ENCODE measurements at places on chromosomes 3 and 15.

DNA sequence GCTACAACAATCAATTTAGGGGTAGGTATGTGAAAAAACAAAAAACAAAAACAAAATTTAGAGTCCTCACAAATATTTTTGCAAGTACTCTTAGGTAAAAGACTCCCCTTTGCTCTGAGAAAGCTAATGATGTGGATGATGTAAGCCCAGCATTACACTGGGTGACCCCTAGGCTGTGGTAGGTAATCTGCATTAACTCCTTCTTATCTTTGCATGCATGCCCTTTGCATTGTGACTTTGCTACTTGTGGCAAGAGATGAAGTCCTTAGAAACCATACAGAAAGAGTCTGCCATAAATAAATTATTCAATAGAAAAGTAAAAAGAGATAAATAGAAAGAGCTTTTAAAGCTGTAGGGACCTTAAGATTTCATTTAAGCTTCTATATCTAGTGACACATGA is 159.7 kb upstream of the MBNL1 start:
- DNase-seq, result no peak

- DNase-seq, result no peak
Observed at GRCh38 chr3:33173103-33173502, 45.5 kb downstream of the SUSD5 start.

DNA sequence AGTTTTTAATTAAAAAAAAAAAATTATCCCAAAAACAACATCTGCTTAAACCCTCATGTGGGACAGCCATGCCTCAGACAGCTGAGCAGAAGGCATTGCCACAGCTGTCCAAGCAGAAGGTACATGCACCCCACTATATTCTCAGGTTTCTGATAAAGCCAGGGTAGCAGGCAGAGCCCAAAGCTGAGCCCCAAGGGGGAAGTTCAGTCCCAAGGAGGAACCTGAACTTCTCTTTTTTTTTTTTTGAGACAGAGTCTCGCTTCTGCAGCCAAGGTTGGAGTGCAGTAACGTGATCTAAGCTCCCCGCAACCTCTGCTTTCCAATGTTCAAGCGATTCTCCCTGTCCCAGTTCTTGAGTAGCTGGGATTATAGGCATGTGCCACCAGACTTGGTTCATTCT is 33.2 kb downstream of the MKRN2 start:
- DNase-seq, result no peak

GRCh38 chr15:57253082-57253481 is 123.2 kb upstream of the CGNL1 start:
- no peak for DNase-seq

GRCh38 chr15:76223521-76223920 is 87.7 kb downstream of the ETFA start:
- no peak for DNase-seq

DNA sequence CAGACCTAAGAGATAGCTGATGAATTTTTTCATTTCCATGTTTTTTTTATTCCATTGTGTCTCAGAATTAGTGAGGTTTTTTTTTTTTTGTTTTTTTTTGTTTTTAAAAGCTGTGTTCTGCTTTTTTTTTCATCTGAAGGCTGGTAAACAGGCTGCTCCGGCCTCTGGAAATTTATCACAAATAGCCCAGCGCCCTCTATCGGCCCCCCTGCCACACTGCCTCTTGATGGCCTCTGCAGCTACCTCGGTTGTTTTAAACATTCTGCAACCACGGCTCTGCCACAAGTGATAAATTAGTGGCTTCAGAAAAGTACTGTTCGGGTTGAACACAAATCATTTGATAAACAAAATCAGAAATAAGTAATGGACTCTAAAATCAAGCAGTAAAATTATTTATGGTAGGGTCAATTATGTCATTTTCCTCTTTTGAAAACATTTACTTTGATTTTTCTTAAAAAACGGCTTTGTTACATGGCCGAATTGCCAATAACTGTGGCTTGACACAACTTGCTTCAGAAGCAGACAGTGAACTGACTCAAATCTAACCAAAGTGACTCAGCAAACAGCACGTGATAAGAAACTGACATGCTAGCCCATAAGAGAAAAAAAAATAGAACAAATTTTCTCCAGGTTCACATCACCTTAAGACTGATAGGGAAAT is 87.8 kb downstream of the RSL24D1 start:
- no peak for DNase-seq

DNA sequence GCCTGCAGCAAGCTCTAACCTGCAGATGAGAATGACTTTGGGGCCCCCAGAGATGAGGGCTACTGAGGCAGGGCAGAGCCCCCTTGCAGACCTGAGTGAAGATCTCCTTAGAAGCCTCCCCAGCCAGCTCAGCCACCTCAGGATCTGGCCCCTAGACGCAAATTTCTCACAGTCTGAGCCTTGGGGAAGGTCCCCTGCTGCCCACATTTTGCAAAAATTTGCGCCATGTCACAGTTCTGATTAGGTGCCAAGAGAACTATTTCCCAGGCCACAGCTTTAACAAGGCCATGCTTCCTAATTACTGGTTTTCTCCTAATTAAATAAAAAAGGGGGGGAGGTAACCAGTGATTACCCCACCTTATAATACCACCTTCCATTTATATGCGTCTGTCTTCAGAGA is 81.0 kb upstream of the HES1 start:
- DNase-seq, result no peak

GRCh38 chr3:37174532-37175126 is at the start of gene LRRFIP2:
Gene LRRFIP2, minus strand, starts transcription at chr3:37174582. Its CDS starts 25,599 bp downstream, at chr3:37148983.
- DNase-seq, result no peak

DNA sequence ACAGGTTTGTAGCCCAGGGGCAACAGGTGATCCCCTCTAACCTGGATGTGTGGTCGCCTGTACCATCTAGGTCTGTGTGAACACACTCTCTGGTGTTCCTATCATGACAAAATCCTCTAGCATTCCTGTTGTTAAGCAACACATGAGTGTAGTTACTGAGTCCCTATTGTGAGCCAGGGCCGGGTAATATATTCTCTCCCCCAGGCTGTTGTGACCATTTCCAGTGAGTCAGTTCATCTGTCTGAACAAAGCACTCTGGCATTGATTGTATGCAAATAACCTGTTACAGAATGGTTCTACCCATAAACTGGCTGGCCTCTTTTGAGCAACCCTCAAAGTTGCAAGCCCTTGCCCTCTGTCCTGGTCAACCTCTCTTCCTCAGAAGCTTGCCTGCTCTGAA is 2.6 kb upstream of the FLNB start:
- DNase-seq, result no peak

- no peak for DNase-seq
Observed at GRCh38 chr3:12752809-12753208, 6.2 kb downstream of the TMEM40 start.

DNA sequence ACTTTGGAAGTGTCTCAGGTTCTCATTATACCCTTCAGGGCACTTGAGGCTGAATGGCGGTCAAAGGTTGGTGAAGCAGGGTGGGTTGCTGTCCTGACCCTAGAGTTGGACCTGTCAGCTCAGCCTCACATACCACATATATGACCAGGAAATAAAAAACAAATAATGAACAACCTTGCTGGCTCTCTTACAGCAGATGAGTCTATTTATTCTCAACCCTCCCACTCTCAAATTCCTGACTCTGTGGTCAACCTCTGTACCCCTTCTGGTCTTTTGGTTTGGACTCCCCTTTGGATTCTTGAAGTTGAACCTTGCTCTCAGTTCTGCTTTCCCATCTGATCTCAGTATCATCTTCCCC is 16.9 kb downstream of the PPP2R3A start:
- no peak for DNase-seq

GRCh38 chr15:43920815-43921214 is 94.0 kb downstream of the WDR76 start:
- DNase-seq, result no peak

DNA sequence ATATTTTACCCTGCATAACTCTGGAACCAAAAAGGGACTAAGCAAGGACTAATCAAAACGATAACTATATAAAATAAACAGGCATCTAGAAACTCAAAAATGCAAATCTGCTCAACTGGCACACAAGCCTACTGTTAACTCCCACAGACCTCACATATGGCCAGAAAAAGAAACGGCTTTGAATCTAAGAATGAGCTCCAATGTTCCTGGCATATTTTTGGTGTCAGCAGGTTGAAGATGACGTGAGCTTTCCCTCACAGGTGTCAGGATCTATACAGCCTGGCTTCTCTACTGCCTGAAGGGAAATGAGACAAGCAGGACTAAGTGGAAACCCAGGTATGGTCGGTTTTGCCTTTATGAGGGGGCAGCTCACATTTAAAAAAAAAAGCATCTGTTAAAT is 120.1 kb upstream of the SPATA12 start:
- DNase-seq, result no peak

DNA sequence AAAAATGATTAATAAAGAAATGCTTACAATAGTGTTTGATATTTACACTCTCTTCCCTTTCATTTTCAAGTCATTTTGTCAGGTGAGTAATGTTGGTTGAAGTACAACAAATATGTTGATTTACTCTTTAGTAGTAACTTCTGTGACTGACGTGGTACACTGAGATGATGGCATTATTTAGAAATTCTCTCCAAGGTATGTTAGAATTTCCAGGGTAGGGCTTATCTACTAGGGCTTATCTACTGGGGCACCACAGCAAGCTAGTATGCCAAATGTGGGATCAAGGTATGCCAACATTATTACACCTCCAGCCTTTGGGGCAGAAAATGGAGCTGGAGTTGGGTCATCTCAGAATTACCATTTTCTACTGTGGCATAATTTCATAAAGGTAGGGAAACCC is 157.4 kb upstream of the AGTR1 start:
- DNase-seq, result no peak

GRCh38 chr15:43150191-43150929 is 17.0 kb downstream of the TMEM62 start:
- peak; percentile 78 for DNase-seq

GRCh38 chr15:98384328-98385029 is 263.9 kb upstream of the IGF1R start:
- DNase-seq, result no peak

DNA sequence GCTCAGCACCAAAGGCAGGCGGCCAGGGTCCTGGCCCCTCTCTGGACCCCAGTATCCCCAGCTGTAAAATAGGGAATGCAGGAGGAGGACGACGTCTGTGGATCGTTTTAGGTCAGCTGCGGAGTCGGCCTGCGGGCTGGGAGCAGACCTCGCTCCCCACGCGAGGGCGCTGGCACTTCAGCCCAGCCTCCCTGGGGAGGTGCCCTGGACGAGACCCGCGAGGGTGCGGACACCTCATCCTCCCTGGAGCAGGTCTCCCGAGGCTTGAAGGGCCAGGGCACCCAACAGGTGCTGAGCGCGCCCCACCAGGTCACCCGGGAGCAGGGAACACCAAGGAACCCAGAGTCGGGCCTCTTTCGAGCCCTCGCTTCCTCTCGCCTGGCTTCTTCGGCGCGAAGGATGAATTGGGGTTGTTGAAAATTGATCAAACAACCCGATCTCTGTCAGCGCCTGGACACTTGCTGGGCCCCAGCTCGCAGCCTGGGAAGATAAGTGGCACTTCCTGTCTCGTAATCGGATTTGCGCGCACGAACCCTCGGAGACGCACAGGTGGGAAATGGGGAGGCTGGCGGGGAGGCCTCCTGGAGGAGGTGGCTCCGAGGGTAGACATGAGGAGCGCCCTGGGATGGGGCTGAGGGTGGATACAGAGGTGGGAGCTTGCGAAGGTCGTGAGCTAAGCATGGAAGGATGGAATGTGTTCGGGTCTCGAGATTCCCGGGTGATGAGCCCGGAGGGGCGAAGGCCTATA is 588 bp upstream of the VIPR1 start:
- no peak for DNase-seq

DNA sequence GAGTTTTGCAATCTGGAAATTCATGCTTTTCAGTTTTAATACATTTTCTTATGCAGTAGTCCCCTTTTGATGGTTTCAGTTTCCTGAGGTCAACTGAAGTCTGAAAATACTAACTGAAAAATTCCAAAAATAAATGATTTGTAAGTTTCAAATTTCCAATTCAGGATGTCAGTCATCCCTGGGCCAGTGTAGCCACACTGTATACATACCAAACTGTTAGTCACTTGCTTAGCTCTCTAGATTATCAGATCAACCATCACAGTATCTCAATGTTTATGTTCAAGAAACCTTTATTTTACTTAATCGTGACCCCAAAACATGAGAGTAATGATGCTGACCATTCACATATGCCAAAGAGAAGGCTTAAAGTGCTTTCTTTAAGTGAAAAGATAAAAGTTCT is 715.5 kb downstream of the GBE1 start:
- DNase-seq, result no peak

DNA sequence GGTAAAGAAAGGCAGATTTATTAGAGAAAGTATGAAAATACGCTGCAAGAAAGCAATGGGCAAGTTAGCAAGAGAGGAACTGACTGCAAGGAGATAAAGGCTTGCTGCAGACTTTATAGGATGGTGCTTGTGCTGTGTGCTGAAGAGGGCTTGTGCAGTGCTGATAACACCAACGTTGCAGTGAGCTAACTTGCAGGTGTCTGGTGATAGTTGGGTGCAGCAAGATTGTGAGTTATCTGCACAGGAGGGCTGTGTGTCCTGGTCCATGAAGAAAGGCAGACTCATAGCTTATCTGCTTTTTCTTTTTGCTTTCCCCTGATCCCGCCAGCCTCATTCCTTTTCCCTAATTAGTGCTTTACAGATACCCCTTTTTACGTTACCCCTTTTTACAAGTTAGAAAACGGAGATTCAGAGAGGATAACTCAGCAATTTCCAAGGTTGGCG is 58.0 kb upstream of the ZNF148 start:
- no peak for DNase-seq

DNA sequence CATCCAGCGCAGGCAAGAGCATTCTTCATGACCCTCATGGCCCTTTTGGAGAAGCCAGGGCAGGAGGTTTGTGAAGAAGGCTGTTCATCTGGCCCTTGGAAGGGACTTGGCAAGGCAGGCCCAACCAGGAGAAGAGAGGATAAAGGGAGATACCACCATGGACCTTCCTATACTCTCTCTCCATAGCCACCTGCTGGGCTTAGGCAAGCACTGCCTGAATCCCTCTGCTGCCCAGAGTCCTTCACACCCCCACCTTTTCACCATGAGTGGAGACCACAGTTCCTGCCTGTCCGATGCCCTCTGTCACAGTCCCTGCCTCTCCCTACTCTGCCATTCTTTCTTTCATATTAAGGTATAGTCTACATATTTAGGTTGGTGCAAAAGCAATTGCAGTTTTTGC is 10.6 kb upstream of the SFMBT1 start:
- DNase-seq, result no peak

DNA sequence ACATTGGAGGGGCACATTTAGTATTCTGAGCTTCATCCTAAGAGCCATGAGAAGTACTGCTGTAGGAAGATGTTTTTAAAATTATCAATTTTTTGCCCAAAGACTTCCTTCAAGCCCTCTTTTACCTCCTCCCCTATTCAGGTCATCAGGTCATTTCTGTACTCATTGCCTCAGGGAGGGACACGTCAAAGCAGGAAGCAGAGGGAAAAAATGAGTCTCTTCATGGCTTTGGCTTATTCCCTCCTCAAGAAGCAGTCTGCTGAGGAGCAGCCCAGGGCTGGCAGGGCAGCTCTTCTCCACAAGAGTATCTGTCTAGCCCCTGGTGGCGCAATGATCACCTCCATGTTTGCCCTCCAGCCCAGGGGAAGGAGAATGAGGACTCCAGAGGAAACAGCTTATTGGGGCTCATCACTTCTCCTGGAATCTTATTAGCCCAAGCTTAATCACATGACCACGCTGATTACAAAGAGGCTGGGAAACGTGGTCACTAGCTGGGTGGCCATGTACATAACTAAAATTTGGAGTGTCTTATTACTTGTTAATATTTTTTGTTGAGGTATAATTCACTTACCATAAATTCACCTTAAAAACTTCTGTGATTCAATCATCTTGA is 44.2 kb upstream of the GATA2 start:
- no peak for DNase-seq

GRCh38 chr3:7820969-7821368 is 680.7 kb upstream of the LMCD1 start:
- no peak for DNase-seq

- no peak for DNase-seq
Observed at GRCh38 chr3:190340071-190340470, 17.8 kb upstream of the CLDN1 start.

- no peak for DNase-seq
Observed at GRCh38 chr15:58962662-58963565, 24.5 kb upstream of the RNF111 start.

All from AG04450 (cell line).